ENCODE measurements at places on chromosomes 11 and 22. TPM values are rescaled to one million over a fixed set of nuclear protein-coding genes. Genes with fewer than 3 reads are reported as not detected.

GRCh38 chr11:13717331-13717730, 48.9 kb downstream of the FAR1 start:
- no peak overlapping the region for H3K27ac ChIP-seq
- no peaks in the 10 kb centered on the region for H3K27me3 ChIP-seq
- peak; percentile 73 for DNase-seq
- H3K4me1 ChIP-seq, result no peaks in the 10 kb centered on the region

DNA sequence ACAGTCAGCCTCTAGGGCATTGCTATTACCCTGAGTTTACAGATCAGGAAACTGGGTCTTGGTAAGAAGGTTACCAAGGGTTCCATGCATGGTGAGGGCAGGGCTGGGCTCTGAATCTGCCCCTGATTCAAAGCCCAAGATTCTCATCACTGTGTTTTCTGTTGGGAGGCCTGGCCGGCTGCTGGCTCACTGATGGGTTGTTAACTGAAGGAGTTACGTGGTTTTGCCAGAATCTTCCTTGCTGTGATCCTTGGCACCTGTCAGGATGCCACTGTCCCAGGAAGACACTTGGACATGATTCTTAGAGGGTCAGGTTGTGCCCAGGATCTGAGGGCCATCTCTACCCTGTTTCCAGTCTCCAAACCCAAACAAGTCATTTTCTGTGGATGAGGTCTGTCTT, 61.5 kb downstream of the ADAMTS15 start:
- peak overlapping the region; percentile 71 for H3K27ac ChIP-seq
- peaks cover 23% of the 10 kb centered on the region for H3K4me1 ChIP-seq
- no peaks in the 10 kb centered on the region for H3K27me3 ChIP-seq
- H3K4me3 ChIP-seq, result no peak overlapping the region
- no peaks in the 10 kb centered on the region for H3K36me3 ChIP-seq

GRCh38 chr11:2264366-2265053, 5.9 kb downstream of the ASCL2 start:
- DNase-seq, result no peak
- H3K27ac ChIP-seq, result no peak overlapping the region
- no peaks in the 10 kb centered on the region for H3K36me3 ChIP-seq
- no peak overlapping the region for H3K4me3 ChIP-seq
- H3K27me3 ChIP-seq, result peaks cover 62% of the 10 kb centered on the region

GRCh38 chr11:126233391-126233790, 21.8 kb downstream of the FAM118B start:
- H3K27ac ChIP-seq, result no peak overlapping the region
- peak; percentile 78 for DNase-seq
- H3K27me3 ChIP-seq, result no peaks in the 10 kb centered on the region
- H3K4me3 ChIP-seq, result no peak overlapping the region

Gene USH1C
- total RNA-seq, result not detected

Gene OR4A16
- total RNA-seq, result not detected
